Activated B cell treated with CpG ODN at 0.5 μM for 24 hours (primary cell): ENCODE measurements at places on chromosomes 3 and 15.

GRCh38 chr3:185732782-185733181 is 92.1 kb downstream of the IGF2BP2 start:
- DNase-seq: no peak

GRCh38 chr3:155804323-155804722 is 1.8 kb downstream of the C3orf33 start:
- no peak for DNase-seq

DNA sequence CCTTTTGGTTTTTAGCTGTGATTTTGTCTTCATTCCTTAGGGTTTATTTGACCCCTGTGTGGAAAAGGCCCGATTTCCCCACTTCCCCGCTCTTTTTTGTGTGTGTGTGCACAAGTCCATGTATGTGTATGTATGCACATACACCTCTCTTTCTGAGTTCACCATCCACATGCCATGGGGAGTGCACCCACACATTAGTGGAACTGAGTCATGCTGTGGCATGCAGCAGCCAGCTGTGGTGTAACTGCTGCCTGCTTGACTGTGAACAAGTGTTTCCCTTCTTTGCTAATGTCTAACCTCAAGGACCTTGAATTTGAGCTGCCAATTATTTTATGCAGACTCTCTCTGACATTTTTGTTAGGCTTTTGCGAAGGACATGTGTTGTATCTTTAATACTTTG is 434.9 kb upstream of the TPM1 start:
- no peak for DNase-seq

GRCh38 chr3:143751643-143752178 is 96.6 kb downstream of the SLC9A9 start:
- DNase-seq: no peak

DNA sequence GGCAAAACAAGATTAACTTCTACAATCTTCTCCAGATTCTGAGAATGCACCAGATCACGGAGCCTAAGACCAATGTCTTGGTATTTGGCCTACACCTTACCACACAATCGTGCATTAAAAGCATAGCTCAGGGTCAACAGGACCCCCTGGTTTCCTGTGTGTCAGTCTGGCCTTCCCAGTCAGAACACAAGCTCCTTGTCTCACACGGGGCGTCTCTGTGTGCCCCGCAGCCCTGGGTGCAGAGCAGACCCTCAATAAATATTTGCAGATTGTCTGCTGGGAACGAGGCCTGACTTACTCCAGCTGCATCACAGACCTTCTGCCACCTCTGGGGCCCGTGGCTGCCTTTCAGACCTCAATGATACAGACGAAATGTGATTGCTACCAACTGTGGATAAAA is 82.5 kb upstream of the CTNNB1 start:
- no peak for DNase-seq

DNA sequence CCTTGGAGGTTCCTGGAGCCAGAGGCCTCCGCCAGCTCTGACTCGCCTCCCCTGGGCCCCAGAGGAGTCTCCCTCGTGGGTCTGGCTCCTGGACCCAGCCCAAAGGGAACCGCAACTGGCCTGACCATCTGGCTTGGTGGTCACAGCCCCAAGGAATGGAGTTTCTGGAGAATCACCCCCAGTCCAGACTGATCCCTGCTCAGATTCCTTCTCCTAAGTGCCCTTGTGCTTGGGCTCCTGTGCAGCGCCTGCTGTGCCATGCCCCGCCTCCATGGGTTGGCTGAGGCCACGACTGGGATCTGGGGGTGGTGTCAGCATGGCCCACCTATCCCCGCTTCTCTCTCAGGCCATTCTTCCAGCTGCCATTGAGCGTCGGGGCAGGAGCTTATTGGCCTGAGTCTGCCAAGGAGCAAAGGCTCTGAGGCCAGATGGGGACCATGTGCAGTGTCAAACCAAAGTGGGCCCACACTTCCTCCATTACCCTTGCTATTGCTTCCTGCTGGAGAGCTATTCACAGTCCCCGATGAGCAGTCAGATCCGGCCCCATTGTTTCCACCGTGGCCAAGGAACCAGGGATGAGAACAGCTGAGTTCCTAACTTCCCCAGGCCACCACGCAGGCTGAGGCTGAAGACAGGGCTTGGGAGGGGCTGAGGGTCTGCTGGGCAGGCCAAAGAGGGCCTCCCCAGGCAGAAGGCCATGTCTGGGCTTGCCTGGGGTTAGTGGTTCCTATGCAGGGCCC is 19.0 kb downstream of the CSPG4 start:
- no peak for DNase-seq

- DNase-seq: no peak
Observed at GRCh38 chr15:60989696-60990095, 239.4 kb downstream of the RORA start.

GRCh38 chr3:25831578-25831977 is 41.7 kb downstream of the OXSM start:
- DNase-seq: no peak

DNA sequence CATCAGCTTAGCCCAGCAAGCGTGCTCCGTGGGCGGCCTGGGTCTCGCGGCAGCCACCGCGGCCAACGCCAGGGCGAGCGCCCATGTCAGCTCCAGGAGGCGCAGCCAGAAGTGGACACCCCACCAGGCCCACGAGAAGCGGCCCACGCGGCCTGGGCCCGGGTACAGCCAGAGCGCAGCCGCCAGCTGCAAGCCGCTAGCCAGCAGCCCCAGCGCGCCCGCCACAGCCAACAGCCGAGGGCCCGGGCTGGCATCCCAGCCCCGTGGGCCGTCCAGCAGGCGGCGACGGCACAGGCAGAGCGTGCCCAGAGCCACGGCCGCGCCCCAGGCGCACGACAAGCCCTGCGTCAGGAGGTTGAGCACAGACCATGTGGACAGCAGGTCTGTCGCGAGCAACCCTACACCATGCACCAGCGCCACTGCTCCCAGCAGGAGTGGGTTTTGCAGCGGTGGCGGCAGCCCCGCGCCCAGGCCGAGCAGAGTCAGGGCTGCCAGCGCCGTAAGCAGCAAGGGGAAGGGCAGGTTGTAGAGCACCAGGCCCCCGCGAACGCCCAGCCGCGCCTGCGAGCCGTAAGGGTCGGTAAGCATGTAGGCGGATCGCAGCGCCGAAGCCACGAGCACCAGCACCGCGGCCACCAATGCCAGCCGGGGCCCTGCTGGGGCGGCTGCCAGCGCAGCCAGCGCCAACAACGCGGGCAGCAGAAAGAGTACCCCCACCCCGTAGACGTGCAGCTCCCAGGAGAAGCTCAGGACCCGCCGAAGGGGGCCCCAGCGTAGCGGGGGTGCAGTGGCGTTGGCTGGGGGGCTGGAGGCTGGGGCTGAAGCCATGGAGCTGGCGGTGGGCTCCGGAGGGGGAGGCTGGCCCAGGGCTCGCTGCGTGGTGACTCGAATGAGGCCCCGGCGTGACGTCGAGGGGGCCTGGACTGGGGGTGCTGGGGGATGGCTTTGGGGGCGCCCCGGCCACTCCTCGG is 4.9 kb downstream of the PRRT3 start:
- DNase-seq: no peak

GRCh38 chr15:80404057-80404760 is at the start of gene ARNT2:
ARNT2 (plus strand) TSS chr15:80404382; CDS start chr15:80404516, 134 bp downstream.
- DNase-seq: no peak

DNA sequence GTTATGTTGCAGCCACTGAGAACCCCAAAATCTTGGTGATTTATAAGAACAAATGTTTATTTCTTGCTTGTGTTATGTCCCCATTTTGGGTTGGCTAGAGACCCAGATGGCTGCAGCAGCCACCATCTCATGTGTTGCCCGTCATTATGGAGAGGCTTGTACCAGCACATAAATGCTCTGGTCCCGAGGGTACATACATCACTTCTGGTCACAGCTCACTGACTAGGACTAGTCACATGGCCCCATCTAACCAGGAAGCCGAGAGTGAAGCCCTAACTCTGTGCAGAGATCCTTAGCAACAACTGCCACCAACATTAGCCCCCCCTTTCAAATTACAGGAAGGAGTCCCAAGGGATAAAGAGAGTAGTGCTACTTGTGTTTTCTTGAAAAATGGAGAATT is 25.5 kb upstream of the HACD2 start:
- no peak for DNase-seq

DNA sequence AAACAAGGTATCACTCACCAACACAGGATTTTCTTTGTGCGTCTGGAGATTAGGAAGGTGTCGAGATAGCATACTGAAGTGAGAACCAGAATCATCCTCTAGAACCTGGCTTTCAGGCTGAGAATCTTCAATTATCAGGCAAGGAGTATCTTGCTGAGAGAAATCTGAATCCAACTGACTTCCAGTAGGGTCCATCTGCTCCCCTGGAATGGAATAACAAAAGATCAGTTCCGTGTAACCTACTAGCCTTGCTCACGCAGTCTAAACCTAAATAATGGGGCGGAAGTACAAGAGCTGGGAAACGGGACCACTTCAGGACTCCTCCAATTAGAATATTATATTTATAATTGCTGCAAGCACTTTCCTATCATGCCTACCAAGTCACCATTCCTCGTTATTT is 690 bp downstream of the TP53BP1 start:
- DNase-seq: no peak

- no peak for DNase-seq
Observed at GRCh38 chr15:95561463-95561862, 769.0 kb upstream of the NR2F2 start.

DNA sequence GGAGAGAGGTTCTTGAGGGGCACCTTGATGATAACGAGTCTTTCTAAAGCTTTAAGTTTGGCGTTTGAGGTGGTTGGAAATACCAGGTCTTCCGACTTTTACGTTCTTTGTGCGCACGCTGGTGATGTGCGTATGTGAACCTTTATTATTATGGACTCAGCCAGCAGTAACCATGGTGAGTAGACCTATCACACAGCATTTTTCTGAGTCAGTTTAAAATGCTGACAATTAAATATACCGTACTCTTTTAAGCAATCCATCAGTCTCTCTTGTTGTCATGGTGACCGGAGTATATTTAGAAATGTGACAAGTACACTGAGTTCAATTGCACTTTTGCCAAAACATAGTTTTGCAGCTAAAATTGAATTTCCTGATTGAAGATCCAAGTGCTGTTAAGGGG is 172.2 kb downstream of the LPP start:
- no peak for DNase-seq

DNA sequence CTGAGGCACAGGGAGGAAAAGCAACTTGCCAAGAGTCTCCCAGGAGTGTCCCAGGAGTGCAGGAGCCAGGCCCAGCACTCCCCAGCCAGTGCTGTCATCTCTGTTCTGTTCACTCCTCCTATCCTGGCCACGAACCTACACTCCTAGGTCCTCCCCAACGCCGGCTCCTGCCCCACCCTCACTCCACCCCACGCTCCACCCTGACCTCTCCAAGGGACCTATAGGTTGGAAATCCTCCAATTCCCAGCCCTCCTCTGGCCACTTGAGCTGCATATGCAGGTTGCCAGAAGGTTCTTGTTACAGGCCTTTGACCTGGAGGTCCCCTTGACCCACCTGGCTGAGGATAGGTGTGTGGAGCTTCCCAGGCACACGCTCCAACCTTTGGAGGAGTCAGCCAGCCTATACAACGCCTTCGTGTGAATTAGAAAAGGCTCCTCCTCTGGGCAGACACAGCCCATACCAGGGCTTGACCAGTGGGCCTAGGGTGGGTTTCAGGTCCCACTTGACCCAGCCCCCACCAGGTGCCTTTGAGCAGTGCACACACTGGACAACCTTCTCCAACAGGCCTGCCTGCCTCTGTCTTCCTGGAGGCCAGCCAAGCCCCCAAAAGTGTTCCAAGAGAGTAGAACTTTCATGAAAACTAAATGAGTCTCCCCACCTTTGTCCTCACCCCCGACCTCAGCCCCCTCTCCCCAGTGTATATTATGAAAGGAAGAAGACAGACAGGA is 167.2 kb upstream of the TLE3 start:
- no peak for DNase-seq

DNA sequence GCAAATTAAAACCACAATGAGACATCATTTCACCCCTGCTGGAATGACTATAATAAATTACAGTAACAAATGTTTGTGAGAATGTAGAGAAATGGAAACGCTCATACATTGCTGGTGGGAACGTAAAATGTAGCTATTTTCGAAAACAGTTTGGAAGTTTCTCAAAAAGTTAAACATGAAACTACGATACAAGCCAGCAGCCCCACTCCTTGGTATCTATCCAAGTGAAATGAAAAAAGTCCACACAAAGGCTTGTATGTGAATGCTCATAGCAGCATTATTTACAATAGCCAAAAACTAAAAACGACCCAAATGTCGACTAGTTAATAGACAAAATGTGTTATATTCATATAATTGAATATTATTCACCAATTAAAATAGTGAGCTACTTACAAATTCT is 22.9 kb upstream of the CFAP20DC start:
- DNase-seq: no peak

GRCh38 chr3:138188013-138188730 is 1.1 kb downstream of the ARMC8 start:
- DNase-seq: no peak

DNA sequence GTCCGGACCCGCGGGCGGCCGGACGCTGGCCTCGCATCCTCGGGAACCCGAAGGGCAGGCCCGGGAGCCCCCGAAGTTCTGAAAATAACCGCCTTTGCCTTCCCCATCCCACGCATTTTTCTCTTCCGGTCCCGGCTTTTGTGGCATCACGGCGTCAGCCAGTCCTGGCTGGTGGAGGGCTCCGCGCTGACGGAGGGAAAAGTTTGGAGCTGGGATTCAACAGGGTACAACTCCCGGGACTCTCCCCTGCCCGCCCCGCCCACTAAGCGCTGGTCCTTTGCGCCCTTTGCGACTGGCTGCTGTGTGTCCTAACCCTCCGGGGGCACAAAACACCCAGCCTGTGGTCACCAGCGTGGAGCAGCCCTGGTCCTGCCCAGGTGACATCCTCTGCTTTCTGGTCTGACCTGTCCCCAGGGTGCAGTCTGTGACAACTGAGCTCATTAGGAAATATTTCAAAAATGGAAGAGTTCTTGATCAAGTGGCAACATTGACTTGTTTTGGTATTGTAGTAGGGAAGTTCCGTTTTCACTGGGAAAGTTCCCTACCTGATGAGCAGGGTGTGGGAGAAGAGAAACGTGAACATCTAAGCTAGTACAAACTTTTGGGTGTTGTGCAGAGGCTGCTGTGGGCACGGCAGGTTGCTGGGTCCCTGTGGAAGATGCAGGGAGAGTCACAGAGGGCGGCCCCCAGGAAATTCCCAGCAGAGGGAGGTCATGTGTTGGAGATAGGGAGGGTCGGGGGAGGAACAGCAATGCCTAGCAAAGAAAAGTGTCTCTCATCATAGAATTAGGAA is 775 bp downstream of the ARNT2 start:
- no peak for DNase-seq
